ENCODE measurements at places on chromosomes 11 and 22.

- peak; percentile 44 for DNase-seq
These were observed 40.7 kb upstream of the CD82 start for GRCh38 chr11:44524751-44525201.

DNA sequence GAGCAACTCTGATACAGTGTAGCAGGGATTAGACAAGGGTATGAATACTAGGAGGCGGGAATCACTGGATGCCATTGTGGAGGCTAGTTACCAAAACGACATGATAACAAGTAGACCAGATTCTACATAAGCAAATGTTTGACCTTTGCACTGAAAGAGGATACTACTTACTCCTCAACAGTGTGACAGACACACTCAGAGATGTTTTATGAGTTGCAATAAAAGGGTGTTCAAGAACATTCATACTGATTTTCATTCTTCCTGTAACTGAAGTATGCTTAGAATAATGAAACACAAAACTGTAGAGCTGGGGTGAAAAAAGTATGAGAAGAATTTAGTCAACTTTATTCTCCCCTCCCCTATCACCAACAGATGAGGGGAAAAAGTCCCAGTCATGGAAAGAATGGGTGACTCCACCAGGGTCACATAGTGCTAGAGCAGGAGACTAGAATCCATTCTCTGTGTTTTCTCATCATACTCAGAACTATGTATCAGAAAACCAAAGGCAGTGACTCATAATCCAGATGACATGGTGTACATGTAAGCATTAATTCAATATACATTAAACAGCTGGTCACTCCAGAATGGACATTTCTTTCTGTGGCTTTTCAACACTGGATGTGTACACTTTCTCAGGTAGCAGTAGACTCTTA, 32.8 kb downstream of the ARHGAP20 start:
- peak; percentile 51 for DNase-seq

DNA sequence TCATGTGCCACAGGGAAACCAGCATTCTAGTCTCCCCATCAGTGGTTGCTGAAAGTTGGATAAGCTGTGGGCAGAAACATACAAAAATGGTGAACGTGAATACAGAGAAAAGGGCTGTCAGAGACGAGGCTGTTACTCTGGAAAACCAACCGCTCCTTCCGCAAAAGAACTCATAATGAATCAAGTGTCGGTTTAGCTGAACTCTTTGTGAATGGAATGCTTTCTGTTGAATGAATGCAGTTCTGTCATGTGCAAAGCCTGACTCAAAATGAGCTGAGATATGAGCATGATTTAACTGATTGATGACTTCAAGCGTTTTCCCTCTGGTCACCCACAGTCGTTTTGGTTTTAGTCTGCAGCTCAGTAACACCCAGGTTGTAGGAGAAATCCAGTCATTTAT, 298.3 kb downstream of the ETS1 start:
- DNase-seq = no peak

DNA sequence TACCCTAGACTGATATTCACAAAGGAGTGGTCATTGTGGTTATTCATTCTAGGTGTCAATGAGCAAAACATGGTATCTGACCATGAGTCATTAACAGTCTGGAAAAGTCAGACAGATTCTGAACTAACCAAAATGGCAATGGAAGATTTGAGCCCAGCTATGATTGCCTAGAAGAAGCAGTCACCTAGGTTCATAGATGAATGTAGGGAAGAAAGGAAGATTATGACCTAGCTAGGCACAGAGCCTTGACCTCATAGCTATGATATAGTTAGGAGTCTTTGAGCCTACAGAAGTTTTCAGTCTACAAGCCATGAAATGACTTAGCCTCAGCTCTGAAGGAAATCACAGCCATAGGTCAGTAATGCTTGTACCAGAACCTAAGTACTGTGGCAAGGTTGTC, 351 bp downstream of the OR56A4 start:
- DNase-seq = no peak

DNA sequence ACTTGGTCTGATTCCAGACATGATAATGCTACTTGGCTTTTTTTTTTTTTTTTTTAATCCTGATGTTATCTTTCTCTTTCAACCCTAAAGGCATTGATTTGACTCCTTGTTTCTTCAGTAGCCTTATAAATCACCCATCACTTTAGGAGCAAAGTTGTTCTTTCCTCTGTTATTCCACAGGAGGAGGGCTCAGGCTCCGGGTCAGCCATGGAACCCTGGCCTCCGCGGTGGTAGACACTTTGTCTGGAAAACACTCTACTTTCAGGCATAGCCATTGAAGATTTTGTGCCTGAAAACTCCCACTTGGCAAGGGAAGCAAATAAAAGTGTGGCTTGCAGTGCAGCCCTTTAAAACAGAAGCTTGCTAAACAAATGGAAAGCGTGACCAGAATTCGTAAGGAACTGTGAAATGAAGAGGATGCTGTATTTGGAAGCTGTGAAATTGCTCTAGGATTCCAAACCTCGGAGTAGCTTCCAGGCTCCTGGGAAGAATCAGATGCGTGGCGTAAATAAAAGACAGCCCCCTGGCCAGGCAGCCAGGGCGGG, 44.9 kb downstream of the ARHGAP8 start:
- no peak for DNase-seq

DNA sequence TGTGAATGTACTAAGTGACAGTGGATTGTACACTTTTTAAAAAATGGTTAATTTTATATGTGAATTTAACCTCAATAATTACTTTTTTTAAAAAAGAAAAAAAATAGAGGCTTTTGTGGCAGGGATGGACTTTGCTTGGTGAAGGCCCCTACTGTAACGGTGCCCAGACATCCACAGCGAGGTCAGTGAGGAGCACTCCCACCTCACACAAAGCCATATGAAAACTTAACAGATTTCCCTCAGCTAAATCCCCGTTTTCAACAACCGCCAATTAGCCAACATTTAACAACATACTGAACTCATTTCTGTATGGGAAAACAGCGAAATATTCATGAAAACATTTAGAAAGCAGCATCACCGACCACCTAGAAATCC, 642 bp upstream of the C11orf58 start:
- no peak for DNase-seq

DNA sequence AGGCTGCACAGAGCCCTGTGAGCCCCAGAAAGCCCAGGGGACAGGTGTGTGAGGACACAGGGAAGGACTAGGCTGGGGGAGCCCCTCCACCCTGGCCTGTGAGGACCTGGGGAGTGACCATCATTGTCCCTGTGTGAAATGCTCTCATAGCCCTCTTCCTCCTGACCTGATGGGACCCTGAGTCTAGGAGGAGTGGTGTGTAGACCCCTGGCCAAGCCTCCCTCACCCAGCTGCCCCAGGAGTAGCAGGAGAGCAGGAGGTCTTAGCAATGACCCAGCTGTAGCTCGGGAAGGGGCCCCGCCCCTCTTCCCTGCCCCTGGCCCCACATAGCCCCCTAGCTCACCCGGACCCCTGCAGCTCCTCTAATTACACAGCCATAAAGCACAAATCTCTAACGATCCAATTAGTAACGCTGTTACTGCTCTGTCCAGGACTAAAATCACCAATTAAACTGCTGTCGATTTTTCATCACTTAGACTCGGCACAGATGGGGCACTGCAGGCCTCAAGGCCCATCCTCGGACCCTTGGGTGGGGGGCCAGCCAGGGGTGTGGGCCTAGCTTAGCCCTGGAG, 6.6 kb upstream of the CABP7 start:
- DNase-seq = no peak

DNA sequence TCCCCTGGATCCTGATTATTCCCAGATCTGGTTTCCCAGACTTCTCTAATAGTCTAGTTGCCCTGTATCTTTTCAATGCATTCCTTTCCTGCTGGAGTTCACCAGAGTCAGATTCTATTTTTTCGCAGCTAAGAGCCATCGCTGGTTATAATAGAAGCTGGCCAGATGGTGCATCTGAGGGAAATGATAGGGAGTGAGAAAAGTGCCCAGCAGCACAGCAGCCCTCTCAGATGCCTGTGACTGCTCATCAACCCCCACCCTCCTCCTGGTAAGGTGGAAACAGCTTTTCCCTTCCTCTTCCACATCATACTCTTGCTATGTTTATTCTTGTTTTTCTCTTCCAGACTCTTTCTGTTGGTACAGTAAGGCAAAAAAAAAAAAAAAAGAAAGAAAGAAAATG, 12.8 kb downstream of the OR8A1 start:
- DNase-seq = no peak

GRCh38 chr11:124644426-124645280, 22.0 kb downstream of the TBRG1 start:
- peak; percentile 73 for DNase-seq

DNA sequence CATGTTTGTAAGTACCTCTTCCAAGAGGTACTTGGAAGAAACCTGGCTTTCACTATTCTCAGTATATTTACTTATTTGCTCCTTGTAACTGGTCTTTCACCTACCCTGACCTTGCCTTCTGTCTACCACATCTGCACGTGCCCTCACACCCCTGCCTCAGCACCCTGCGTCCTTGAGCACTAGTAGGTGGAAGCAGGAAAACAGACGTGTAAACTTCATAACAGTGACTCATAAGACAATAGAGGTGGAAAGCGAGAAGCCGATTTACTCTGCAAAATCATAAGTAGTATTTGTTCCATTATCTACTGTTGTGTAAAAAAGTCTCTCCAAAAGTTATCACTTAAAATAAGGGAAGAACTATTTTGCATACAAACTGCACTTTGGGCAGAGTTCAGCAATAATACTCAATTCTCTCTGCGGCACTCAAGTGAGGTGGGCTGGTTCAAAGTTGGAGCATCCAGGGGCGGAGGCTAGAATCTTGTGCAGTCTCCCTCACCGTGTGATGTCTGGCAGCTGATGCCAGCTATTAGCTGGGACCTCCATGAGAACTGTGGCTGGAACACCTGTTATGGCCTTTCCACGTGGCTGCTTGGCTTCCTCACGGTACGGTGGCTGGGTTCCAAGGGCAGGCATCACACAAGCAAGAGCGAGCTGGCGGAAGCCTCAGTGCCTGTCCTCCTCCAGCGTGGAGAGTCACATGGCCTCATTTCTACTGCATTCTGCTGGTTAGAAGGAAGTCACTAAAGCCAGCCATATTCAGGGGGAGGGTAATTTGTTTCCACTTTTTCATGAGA, 30.4 kb downstream of the PACS1 start:
- peak; percentile 11 for DNase-seq

DNA sequence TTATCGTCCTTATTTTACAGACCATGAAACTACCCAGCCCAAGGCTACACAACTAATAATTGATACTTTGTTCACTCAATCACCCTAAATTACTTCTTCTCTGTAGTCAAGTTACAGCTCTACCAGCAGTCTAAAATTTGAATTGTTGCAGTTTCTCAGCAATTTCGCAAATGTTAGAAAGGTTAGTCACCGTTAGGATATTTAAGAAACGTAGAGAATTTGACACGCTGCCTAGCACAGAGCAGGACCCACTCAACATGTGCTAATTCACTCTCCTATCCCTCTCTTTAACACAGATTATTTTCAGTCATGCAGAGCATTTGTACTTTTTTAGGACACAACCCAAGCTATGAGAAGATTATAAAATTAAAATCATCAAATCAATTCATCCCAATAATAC, 771.1 kb upstream of the LUZP2 start:
- DNase-seq = peak; percentile 2

DNA sequence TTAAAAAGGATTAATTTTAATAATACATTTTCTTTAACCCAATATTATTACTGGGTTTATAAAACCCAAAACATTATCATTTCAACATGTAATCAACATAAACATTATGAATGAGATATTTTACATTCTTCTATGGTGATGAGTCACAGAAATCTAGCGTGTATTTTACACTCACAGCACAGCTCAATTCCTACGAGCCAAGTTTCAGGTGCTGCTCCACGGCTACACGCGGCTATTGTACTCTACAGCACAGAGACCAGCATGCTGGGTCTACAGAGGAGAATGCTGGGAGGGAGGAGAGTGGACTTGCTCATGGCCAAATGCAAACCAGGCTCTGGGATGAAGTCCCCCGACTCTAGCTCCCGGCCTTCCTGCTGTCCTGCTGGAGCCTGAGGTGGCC, 72.0 kb upstream of the LMO1 start:
- DNase-seq = peak; percentile 13

GRCh38 chr22:19766240-19766510, 5.6 kb downstream of the TBX1 start:
- DNase-seq = no peak

- DNase-seq = no peak
These were observed 102.1 kb downstream of the FCHSD2 start for GRCh38 chr11:73040046-73040445.

DNA sequence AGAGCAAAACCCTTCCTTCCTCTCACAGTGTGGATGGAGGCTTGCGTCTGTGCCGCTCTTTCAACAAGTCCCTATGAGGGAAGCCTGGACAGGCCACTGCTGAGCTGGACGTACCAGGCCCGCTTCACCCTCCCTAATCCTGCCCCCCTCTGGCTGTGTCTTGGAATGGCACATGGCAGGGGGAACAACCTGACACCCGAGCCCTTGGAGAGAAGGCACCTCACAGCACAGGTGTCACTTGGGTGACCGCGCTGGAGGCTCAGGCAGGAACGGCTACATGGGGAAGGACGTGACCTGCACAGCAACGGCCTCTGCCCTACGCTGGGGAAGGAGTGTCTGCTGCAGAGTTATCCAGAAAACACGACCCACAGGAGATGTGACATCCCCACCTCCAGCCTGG, 11.0 kb downstream of the CARS1 start:
- no peak for DNase-seq

DNA sequence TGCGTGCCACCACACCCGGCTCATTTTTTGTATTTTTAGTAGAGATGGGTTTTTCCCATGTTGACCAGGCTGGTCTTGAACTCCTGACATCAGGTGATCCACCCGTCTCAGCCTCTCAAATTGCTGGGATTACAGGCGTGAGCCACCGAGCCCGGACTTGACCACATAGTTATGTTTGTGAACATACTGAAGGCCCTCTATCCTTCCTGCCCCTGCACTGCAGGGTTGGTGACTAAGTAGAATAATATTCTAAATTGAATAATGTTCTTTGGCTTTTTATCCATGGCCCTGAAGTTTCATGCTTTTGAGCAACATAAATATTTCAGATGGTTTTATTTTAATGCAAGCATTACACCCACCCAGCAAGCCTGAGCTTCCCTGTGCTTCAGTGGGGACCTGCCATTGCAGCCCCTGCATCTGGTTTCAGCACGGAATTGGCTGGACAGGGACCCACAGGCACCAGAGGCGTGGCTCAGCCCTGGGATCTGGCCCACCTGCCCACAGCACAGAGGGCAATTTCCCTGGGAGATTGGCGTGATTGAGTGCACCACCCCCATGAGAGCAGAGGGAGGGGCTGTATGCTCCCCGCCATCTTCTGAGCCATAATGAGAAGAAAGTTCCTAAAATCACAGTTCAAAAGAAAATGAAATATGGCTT, 460.5 kb downstream of the BRD1 start:
- no peak for DNase-seq

- peak; percentile 57 for DNase-seq
These were observed 193.6 kb upstream of the DDI1 start for GRCh38 chr11:103842795-103843194.

- no peak for DNase-seq
These were observed 11.6 kb upstream of the CKAP5 start for GRCh38 chr11:46857666-46858065.

DNA sequence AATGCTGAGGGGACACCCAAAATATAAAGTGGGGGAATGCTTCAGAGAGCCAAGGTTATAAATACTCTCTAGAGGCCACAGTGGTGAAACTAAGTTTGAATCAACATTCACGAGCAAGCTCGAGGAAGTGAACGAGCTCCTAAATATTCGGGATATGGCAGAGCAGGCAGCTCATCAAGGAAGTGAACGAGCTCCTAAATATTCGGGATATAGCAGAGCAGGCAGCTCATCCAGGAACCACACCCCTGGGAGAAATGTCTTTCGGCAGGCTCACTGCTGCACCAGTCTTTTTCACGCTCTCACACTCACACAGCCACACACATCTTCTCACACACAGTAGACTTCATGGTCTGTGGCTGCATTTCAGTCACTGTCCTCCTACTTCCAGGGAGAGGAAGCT, 787.5 kb downstream of the OPCML start:
- peak; percentile 85 for DNase-seq

GRCh38 chr11:96306600-96306932, 36.4 kb downstream of the MAML2 start:
- DNase-seq = no peak
